ENCODE measurements at places on chromosomes 6 and 20.

GRCh38 chr6:105593056-105593690, 190.3 kb upstream of the PREP start:
- DNase-seq = peak; percentile 84

- DNase-seq = no peak
Observed at GRCh38 chr20:568097-568652, 24.6 kb upstream of the CSNK2A1 start.

DNA sequence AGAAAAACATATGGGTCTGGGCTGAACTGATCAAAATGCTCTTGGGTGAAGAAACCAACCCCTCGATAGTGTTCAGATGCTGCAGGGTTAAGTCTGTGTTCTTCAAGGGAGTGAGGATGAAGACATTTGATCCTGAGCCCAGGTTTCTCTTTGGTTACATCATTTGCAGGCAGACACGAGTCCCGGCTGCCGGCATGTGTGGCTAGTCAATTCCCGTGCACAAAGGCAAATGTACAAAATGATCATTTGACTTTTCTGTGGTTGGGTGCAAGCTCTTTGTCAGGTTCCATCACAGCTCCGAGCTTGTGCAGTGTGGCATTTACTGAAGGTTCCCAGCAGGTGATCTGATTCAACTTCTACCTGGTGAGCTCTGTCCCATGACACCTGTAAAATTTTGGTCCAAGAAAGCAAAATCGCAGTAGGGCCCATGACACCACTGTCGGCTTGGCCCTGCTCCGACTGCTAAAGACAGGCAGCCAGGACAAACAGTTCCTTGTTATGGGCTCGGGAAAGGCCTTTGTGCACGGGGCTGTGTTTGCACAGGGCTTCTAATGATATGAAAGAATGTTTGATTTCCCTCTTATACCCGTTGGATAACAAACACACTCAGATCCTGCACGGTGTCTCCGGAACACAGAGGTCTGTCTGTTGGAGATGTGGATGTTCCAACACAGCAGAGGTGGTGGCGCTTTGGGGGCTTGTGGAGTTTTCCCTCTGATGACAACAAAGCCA, 46.9 kb downstream of the GJA10 start:
- no peak for DNase-seq

DNA sequence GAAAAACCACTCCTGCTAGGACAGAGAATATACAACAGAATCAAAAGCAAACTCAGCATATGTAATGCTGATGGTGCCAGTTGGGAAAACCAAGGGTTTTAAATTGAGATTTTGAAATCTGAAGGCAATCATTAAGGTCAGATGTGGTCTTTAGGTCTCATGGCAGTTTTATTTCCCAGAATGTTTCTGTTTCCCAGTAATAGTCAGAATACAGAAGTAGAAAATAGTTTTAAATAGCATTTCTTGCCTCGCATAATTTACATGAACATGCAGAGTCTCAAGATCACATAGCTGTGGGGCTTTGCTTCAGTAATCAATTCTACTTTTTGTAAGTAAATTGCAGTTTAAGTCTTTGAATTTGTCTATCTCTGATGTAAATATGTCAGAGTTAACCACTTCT, 58.1 kb downstream of the RNF144B start:
- DNase-seq = no peak

- no peak for DNase-seq
Observed at GRCh38 chr20:40575851-40576250, 113.2 kb downstream of the MAFB start.

DNA sequence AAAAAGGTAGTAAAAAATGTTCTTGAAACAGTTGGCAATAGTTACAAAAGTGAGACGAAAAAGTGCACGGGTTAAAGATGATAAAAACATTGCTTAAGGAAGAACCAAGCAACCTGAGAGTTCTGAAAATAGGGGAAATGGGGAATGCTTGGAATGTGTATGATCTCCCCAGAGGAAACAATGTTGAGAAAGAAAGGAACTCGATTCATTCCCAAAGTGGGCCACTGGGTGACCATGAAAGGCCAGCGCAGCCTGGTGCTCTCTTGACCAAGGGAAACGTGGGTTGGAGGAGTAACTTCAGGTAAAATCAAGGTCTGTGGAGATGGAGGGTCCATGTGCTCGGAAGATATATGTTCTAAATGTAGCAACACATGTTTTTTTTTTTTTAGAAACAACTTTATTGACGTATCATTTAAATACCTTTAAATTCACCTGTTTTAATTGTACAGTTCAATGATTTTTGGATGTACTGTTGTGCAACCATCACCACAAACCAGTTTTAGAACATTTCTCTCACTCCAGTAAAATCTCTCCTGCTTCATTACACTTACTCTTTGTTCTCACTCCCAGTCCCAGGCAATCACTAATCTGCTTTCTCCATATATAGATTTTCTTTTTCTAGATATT, 34.5 kb upstream of the CEP85L start:
- DNase-seq = no peak

GRCh38 chr20:38672504-38672903, 51.8 kb upstream of the SLC32A1 start:
- no peak for DNase-seq

GRCh38 chr6:148429423-148429822, 86.8 kb downstream of the SASH1 start:
- no peak for DNase-seq

GRCh38 chr6:157184202-157185015, 138.9 kb downstream of the TMEM242 start:
- DNase-seq = peak; percentile 66

DNA sequence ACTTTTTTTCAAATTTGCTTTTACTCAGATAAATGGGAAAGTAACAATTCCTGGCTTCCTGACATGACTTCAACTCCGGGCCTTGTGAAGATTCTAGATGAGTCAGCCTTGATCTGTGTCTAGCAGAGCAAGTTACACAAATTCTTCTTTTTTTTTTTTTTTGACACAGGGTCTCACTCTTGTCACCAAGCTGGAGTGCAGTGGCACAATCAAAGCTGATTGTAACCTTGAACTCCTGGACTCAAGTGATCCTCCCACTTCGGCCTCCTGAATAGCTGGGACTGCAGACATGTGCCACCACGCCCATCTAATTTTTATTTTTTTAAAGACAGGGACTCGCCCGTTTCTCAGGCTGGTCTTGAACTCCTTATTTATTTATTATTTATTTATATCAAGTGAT, 7.3 kb upstream of the ARHGAP18 start:
- DNase-seq = peak; percentile 73

DNA sequence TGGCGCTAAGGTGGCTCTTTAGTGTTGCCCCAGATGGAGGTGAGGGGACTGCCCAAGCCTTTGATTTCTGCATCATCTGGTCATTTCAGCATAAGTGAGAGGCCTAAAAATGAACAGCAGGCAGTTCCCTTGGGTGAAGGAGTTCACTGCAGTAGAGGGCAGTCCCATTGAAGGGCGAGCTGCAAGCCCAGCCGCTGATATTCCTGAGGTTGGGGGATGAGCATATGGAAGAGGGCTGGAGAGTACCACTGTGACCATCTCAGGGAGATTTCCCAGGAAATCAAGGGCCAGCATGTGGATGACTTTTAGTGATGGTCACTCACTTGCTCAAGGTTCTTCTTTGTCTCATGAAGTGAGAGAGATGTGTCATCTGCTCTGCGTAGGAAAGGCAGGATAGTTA, 9.3 kb downstream of the TOX2 start:
- no peak for DNase-seq

DNA sequence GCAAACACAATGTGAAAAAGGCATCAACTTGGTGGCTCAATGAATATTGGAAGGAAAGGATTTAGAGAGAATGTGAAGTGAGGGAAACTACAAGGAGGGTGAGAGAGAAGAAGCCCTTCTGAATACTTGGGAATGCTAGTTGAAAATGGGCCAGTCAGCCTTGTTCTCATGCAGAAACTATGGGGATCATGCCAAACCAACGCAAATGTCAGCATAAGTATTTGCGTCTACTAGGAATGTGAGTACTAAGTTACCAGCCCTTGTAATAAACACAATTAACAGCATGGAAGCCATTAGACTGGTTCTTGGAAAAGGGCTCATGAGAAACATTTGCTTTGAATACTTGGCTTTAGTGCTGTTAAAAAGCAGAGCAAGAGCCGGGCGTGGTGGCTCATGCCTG, 54.9 kb upstream of the AIG1 start:
- DNase-seq = peak; percentile 60

- DNase-seq = no peak
Observed at GRCh38 chr20:10644458-10645204, 29.2 kb downstream of the JAG1 start.

DNA sequence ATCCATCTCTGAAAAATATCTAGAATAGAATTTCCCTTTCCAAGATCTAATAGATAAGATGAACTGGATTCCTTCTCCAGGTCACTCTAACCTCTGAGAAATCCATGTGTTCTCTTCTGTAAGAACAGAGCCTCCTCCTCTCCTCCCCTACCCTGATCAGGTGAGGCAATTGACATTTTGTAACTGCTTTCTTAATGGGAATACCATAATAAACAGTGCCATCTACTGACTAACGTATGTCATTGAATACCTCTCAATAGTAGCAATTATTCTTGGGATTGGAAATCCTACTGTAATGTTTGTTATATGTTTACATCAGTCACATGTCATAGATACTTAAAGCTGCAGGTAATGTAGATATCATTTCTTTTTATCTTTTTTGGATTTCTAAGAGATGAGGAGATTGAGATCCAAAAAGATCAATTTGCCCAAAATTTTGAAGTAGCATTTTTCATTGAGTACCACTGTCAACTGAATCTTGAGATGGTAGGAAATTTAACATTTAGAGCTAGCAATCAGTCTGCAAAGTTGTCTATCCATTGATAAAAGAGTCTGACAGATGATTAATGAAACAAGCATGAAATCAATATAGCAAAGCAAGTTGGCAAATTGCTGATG, 365.8 kb upstream of the HSF2 start:
- DNase-seq = peak; percentile 69

- DNase-seq = no peak
Observed at GRCh38 chr6:35463292-35463691, 4.9 kb upstream of the RPL10A start.

DNA sequence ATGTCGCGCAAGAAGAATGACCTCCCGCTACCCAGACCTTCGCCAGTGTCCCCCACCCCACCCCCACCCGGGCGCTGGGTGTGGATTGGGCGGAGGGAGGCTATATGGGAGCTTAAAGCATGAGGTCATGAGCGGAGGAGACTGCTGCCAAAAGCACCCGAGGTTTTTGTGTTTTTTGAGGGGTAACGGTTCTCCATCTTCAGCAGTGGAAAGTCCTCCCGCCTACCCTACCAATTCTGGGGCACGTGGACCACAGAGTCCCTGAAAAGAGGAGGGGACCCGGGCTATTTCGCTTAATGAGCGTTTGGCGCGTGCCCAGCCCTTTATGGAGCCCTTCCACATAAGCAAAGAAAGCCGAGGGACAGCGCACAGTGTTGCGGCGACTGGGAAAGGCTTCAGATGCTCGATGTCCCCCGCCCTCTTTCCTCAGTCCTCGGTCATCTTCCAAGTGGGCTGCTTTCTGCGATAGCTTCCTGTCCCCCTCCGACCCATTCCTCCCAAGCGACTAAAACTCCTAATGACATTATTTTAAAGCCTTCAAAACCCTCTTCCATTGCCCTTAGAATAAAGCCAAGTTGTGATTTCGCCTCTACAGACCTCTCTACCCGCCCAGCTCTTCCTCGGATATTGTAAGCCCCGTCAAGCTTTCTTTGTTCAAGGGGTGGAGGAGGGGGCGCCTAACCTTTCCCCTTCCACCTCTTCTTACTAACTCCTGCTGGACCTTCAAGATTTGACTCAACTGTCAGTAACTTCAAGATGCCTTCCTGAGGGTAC, 2.1 kb upstream of the TRERF1 start:
- DNase-seq = peak; percentile 68

GRCh38 chr6:40295251-40295950, 291.8 kb downstream of the LRFN2 start:
- DNase-seq = peak; percentile 16

DNA sequence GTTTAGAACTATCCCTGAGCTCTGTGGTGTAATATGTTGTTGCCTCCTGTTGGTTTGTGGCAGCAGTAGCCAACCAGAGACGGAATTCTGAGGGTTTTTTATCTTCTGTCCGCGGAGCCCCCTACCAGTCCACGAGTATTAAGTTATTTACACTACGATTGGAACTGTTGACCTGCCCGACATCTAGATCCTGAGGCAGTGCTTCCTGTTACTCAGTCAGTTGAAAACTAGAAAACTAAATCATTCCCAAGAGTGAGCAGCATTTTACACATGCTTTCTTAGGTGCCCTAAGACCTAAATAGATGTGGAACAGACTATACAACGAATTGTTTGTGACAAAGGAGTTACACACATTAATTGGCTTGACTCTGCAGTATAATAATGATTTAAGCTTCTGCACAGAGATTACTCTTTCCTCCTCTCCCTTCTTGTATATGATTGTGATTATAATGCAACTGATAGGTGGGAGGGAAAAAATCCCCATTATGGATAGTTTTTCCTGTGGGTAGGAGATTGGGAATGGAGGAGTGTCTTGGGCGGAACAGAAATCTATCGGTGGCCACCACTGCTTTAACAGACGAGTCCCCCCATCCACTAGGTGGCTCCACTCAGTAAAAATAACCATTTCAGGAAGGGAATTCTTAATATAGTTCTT, 1.7 kb downstream of the LOC128125822 start:
- DNase-seq = peak; percentile 51

DNA sequence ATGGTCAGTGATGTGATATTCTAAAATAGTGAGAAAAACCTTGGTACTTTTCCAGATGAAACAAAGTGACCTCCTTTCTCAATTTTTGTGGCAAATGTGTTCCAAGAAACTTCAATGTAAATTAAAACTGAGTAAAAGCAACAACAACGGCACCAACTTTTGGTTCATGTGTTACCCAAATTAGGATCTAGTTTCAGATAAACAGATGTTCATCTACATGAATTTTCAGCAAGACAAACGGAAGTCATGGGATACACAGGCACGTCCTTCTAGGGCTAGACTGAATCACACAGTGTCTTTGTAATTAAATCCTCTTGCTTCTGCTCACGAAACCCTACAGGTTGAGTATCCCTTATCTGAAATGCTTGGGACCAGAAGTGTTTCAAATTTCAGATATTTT, 915.2 kb downstream of the TFAP2A start:
- peak; percentile 60 for DNase-seq

DNA sequence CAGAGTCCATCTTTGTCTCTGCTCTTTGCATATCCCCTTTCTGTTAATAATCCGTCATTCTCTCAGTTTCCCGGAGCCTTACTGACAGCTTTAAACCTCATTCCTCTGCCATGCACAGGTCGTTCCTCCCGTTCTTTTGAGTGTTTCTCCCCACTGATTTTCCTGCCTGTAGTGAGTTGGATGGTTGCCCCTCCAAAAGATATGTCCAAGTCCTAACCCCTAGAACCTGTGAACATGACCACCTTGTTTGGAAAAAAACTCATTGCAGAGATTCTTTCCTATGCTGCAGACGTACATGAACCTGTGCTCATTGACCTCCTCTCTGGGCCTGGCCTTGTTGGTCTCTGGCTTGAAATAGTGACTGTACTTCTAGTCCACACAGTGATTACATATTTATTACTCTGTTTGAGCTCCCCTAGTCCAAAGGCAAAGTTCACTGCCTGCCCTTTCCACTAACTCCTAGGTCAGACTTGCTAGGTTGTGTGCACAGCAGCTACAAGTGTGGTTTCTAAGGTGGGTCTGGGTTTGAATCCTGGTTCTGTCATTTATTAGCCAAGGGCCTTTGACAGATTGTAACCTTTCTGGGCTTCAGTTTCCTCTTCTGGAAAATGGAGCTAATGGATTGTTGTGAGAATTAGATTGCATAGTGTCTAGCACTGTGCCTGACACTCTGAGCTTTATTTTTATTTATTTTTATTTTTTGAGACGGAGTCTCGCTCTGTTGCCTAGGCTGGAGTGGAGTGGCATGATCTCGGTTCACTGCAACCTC, 29.3 kb downstream of the PPARD start:
- DNase-seq = no peak

GRCh38 chr20:16526433-16527380, 46.5 kb downstream of the KIF16B start:
- no peak for DNase-seq

GRCh38 chr20:19009081-19009688, 195.6 kb downstream of the SCP2D1 start:
- DNase-seq = no peak
